ENCODE measurements at places on chromosomes 11 and 22.

DNA sequence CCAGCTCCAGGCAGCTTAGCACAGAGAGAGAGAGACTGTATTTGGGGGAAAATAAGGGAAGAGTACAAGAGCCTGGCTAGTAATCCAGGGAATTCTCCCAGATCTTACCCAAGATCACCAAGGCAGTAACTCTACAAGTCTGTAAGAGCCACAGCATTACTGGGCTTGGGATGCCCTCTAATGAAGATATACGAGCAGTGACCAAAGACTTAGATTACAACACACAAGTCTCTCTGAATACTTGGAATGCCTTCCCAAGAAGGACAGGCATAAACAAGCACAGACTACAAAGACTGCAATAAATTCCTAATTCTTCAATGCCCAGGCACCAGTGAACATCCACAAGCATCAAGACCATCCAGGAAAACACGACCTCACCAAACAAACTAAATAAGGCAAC is 17.7 kb downstream of the DNAJC24 start:
- DNase-seq: no peak

DNA sequence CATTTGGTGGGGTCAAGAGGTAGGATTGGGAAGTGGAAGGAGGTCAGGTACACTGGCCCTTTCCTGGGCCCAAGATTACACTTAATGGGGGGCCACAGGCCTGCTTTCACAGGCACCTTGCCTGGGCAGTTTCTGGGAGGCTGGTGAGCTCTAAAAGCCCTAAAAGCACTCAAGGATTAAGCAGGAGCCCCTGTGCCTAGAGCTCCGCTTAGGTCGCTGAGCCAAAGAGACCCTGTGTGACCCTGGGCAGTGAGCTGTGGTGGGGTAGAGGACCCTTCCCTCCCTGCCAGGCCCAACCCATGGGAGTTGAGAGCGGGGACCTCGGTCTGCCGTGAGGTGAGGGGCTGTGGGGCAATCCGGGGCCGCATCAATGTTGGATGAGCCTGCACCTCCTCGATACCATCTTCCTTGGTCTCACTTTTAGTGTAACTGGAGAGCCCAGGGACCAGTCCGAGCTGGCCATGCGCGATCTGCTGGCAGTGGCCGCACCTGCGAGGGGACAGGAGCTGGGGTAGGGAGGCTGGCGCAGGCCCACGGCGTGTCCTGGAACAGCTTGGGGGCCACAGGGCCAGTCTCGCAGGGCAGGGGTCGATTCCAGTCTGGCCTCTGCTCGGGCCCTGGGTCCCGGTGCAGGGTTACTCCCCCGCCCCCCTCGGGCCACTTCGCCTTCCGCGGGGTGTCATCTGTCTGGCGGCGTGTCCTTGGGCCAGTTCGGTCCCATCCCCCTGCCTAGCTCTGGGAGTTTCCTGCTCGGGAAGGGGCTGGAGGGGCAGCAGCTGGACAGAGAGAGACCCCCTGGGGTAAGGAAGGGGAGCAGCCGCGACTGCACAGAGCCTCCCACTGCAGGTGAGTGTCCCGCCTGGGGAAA is 44.3 kb downstream of the EIF3F start:
- DNase-seq: no peak

DNA sequence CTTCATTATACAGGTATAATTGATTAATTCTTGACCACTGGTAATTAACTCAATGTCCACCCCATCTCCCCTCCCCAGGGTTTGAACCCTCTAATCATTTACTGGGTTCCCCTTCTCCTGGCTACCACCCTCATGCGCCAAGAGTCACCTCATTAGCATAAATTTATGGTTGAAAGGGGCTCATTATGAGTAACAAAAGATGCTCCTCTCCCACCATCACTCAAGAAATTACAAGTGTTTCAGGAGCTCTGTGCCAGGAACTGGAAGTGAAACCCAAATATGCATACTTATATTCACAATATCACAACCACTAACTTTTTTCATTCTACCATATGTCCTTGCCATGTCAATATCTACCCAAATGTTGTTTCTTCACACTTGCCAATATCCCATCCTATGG is 7.8 kb upstream of the STIP1 start:
- no peak for DNase-seq

- DNase-seq: no peak
Measured at GRCh38 chr11:123822599-123822998, 16.4 kb upstream of the OR6M1 start.

- no peak for DNase-seq
Measured at GRCh38 chr11:72410956-72411355, 23.4 kb downstream of the CLPB start.

GRCh38 chr22:32202539-32203180 is 2.2 kb downstream of the RFPL2 start:
- DNase-seq: no peak

DNA sequence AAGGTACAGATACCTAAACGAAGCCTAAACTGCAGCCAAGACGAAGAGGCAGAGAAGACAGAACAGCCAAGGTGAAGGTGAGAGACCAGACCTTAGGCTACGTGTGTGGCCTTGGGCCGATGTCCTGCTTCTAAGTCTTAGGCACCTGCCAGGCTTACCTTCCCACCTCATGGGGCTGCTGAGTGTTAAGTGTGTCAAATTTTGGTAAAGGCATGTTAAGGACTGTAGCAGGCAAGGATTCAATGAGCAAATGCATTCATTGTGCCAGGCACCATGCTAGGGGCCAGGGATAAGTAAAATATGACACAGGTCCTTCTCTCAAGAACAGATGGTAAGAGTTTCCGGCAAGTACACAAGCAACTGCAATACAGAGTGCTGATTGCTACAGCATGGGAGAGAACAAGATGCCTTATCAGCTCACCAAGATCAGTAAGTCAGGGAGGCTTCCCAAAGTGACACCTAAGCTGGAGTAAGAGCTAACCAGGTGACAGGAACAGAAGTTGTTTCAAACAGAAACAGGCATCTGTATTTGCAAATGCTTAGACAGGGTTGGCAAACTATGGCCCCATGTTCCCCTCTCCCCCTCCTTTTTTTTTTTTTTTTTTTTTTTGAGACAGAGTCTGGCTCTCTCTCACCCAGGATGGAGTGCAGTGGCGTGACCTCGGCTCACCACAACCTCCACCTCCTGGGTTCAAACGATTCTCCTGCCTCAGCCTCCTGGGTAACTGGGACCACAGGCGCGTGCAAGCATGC is 46.7 kb downstream of the CLTCL1 start:
- DNase-seq: no peak

GRCh38 chr11:87035976-87036583 is 1.7 kb upstream of the TMEM135 start:
- DNase-seq: no peak

- DNase-seq: no peak
Measured at GRCh38 chr22:46869831-46870441, 107.5 kb downstream of the TBC1D22A start.

DNA sequence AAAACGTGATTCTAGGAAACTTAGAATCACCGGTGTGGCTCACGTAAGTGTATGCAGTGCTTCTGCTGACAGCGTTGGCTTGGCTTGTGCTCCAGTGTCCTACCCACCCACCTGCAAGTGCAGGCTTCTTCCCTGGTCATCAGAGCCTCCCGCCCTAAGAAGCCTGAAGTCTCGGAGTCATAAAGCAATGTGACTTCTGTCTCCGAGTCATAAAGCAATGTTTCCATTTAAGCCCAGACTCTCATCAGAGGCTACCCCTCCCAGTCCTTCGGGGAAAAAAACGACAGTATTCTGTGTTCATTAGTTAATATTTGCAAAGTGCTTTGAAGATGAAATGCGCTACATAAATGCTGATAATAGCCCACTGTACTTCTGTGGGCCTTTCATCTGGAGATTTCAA is 293.8 kb downstream of the OPCML start:
- DNase-seq: no peak

DNA sequence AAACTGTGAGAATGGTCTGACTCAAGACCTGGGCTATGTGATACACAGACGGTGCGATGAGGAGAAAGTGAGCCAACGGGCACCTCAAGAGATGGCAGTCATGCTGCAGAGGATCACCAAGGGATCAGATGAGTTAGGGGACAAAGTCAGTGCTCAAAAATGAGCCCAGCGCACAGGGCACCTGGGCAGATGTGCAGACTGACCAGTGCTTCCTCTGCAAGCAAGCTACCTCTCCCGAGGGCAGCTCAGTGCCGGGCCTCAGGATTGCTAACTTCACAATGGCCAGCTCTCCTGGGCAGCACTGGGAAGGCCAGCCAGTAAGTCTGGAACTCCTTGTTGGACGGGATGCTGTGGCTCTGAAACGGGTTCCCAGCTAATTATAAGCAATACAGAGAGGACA is 15.3 kb downstream of the HDHD5 start:
- no peak for DNase-seq
